ENCODE measurements at places on chromosomes 3 and 15.

DNA sequence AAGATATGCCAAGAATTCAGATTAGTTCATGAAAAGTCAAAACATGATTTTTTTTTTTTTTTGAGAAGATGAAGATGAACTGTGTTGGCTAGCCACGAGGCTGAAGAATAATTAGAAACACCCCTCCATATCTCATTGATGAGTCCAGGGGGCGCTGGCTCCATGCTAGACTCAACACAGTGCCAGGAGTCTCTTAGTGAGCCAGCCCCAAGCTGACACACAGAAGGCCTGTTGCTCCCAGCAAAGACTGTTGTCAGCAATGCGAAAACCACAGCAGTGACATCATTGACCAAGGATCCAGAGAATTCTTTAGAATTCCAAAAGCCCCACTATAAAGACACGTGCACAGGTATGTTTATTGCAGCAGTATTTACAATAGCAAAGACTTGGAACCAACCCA, 185.2 kb downstream of the ANXA2 start:
- DNase-seq = no peak

GRCh38 chr15:92627014-92627413, 28.6 kb downstream of the FAM174B start:
- no peak for DNase-seq

DNA sequence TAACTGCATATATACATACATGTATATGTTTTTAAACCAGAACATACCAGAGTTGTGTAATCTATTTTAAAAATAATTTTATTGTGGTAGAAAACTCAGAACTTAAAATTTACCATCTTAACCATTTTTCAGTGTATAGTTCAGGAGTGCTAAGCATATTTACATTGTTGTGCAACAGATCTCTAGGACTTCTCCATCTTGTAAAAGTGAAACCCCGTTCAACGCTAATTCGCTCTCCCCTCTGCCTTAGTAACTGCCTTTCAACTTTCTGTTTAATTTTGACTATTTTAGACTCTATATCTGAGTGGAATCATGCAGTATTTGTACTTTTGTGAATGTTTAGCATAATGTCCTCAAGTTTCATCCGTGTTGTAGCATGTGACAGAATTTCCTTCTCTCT, 51.8 kb upstream of the SSR3 start:
- DNase-seq = no peak

DNA sequence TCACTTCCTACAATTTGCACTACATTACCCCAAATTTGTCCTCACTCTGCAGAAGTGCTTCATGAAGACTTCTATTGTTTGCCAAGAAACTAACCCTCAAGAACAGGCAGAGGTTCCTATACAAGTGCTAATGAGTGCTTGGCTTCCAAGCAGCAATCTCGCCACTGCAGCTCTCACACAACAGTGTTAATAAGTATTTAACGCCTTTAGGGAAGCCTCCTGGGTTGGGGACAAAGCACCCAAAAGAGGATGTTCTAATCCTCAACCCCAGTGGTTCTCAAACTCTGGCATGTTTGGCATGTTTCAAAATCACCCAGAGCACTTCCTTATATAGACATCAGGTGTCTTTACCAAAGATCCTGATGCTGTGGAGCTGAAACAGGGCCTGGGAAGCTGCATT, 64.6 kb downstream of the ZIC4 start:
- no peak for DNase-seq

- DNase-seq = no peak
Measured at GRCh38 chr15:77430213-77430612, 9.5 kb downstream of the HMG20A start.

- DNase-seq = no peak
Measured at GRCh38 chr3:85171976-85172375, 213.2 kb downstream of the CADM2 start.

DNA sequence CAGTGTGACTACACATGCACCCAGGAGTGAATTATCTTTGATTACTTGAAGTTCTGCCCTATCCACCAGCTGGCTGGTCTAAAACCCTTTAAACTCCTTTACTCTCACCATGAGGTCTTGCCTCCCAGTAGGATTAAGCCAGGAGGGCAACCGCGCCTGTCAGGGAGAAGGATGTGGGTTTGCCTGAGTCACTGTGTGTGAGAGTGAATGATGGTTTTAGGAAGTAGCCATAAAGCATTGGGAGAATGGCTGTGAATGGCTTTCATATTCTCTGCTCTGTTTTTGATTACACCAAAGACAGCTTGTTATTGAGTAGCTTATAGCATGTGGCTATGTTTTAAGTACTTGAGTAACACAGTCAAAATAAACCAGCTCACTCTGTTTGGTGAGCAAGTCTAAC, 637.7 kb upstream of the TBL1XR1 start:
- no peak for DNase-seq

- no peak for DNase-seq
Measured at GRCh38 chr3:150449169-150449721, 41.1 kb downstream of the TSC22D2 start.

DNA sequence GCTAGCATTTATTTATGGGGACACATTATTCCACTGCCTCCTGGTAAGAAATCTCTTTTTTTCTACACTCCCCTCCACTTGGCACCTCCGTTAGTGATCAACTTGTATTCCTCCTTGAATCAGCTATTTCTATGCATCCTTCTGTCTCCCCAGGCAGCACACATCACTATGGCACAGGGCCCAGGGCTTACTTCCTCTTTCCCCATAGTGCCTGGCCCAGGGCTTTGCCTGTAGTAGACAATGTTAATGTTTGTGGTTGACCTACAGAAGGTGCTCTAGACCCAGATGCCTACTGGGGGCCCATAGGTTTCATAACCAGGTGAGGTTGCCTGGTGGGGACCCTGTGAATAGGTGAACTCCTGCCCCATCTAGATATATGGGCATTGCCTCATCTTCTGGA, 44.9 kb downstream of the EPHB1 start:
- no peak for DNase-seq

DNA sequence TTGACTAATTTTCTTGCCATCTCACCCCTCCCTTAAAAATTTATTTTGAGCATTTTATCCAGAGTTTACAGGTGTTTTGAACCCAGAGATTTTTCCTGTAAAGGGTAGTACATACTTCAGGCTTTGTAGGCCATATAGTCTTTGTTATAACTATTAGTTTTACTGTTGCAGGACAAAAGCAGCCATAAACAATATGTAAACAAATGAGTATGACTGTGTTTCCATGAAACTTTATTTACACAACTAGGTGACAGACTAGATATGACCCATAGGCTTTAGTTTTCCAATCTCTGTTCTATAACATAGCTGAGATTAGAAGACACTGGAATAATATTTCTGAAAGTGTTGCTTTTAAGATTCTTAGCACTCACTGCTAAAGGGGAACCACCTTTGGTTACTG, 587.9 kb downstream of the PDCD6IP start:
- no peak for DNase-seq

DNA sequence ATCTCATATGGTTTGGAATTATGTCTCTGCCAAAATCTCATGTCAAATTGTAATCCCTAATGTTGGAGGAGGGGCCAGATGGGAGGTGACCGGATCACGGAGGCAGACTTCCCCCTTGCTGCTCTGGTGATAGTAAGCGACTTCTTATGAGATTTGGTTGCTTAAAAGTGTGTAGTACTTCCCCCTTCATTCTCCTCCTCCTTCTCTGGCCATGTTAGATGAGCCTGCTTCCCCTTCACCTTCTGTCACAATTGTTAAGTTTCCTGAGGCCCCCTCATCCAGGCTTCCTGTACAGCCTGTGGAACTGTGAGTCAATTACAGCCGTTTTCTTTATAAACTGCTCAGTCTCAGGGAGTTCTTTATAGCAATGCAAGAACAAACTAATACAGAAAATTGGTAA, 51.1 kb downstream of the NEDD4 start:
- no peak for DNase-seq
